Colonic mucosa (tissue), 4 donors: ENCODE measurements at places on chromosomes 1 and 21.

DNA sequence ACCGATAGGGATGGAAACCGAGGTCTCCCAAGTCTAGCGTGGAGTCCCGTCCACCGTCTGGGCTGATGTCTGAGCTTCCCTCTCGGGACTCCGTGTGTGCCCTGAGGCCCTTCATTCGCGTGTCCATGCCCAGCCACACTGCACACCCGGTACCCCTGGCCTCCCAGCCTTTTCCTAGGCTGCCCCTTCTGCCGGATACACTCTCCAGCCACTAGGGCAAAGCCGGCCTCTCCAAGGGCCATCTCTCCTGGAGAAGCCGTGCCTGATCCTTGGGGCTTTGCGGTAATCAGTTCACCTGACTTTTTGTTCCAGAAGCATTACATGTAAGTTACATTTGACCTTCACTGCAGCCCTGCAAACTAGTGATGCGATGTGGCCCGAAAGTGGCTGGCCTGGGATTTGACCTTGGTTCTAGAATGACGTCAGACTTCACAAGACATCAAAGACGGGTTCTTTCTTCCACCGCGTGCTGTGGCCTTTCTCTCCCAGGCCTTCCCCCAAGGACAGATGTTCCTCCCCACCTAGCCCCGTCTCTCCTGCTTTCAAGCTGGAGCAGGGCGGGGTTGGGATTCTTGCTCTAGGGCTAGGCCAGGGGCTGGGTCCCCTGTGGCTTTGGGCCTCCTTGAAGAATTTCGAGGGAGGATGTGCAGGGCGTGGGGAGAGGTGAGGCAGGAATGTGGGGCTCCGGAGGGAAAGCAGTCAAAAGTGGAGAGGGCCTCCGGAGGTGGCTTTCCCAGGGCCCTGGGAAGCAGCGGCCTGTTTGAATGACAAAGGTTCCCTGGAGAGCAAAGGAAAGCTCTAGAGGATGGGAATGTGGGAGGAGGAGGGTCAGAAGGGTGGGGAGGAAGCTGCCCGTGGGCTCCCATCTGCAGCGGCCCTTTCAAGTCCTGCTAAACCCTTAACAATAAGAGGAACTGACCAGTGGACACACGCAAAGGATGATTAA, 49.7 kb upstream of the SLC2A1 start:
- no peak overlapping the region for H3K4me3 ChIP-seq
- no peak overlapping the region for H3K27ac ChIP-seq
- no peak for DNase-seq
- H3K27me3 ChIP-seq, result peaks cover 7% of the 10 kb centered on the region
- no peaks in the 10 kb centered on the region for H3K4me1 ChIP-seq

DNA sequence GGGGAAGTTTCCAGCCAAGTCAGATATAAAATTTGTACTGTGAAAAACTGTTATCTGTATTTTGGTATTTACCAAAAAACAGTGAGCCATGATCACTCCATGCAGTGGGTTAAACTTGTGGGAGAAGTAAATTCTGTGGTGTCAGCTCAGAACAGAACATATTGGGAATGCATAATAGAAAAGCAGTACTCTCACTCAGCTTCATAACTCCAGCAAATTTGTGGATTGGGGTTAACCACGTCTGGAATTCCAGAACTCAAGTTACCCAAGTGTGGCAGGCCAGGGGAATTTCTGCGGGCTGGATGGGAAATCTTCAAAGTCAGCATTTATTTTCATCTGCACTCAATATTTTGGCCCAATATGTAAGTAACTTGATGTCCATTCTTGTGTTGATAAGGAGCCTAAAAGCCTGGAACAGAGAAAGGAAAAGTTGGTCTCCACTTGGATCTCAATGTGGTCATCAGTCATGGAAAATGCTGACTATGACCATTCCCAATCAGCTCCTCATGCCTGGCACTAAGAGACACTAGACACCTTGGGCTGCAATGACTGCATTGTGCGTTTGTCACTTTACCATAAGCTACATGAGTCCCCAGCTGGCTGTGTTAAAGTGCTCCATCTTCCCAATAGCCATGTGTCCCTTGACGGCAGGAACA, 39.1 kb upstream of the ENAH start:
- no peaks in the 10 kb centered on the region for H3K27me3 ChIP-seq
- DNase-seq, result no peak
- no peaks in the 10 kb centered on the region for H3K36me3 ChIP-seq
- H3K4me1 ChIP-seq, result no peaks in the 10 kb centered on the region
- H3K27ac ChIP-seq, result no peak overlapping the region

DNA sequence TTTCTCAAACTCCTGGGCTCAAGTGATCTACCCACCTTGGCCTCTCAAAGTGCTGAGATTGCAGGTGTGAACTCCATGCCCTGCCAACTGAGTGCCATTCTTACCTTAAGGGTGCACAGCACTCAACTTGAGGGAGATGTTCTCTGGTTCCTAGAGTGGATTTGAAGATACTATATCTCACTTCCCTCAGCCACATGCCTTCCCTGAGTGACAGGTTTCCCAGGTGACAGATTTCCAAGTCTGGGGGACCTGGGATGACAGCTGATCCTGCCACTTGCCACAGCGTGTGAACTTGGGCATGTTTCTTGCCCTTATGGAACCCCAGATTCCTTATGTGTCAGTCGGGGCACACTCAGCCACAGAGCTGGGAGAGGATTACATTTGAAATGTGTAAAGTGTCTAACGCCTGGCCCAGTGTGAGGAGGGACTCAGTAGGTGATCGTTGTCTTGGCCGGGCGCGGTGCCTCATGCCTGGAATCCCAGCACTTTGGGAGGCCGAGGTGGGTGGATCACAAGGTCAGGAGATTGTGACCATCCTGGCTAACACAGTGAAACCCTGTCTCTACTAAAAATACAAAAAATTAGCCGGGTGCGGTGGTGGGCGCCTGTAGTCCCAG, 29.6 kb upstream of the BTG2 start:
- H3K36me3 ChIP-seq, result no peaks in the 10 kb centered on the region
- H3K4me1 ChIP-seq, result peaks cover 3% of the 10 kb centered on the region
- DNase-seq, result no peak
- H3K27me3 ChIP-seq, result no peaks in the 10 kb centered on the region
- no peak overlapping the region for H3K27ac ChIP-seq

- no peak overlapping the region for H3K4me3 ChIP-seq
- no peaks in the 10 kb centered on the region for H3K4me1 ChIP-seq
- no peaks in the 10 kb centered on the region for H3K36me3 ChIP-seq
- no peaks in the 10 kb centered on the region for H3K27me3 ChIP-seq
Observed at GRCh38 chr1:108043707-108044106, 78.7 kb upstream of the VAV3 start.

- H3K27me3 ChIP-seq, result no peaks in the 10 kb centered on the region
- H3K27ac ChIP-seq, result no peak overlapping the region
- no peak overlapping the region for H3K4me3 ChIP-seq
- no peak for DNase-seq
Observed at GRCh38 chr1:199135901-199136300, 497.1 kb downstream of the PTPRC start.

GRCh38 chr1:201912832-201913231, 24.1 kb downstream of the SHISA4 start:
- no peak overlapping the region for H3K4me3 ChIP-seq
- H3K27me3 ChIP-seq, result no peaks in the 10 kb centered on the region
- no peaks in the 10 kb centered on the region for H3K36me3 ChIP-seq
- H3K4me1 ChIP-seq, result no peaks in the 10 kb centered on the region

DNA sequence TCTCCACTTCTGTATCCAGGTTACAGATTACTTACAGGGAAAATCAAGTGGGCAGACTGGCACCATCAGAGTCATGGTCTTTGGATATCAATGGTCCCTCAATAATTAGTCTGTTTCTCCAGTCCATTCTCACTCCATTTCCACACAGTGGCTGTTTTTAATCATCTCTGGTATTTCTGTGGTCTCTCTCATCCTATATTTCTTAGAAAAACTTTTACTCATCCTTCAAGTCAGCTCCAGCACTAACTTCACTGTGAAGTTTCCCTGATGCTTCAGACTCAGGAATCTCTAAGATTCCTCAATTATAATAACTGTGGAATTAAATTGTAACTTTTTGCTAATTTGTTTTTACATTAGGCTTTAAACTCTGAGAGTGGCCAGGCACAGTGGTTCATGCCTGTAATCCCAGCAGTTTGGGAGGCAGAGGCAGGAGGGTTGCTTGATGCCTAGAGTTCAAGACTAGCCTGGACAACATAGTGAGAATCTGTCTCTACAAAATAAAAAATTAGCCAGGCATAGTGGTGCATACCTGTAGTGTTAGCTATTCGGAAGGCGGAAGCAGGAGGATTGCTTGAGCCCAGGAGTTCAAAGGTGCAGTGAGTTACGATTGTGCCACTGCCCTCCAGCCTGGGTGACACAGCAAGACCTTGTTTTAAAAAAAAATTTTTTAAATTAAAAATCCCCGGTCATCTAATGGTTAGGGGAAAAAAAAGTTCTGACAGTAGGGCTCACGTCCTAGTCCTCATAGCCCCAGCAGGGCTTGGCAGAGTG, 10.6 kb downstream of the CD160 start:
- H3K4me3 ChIP-seq, result no peak overlapping the region
- H3K4me1 ChIP-seq, result no peaks in the 10 kb centered on the region
- H3K27me3 ChIP-seq, result no peaks in the 10 kb centered on the region
- DNase-seq, result no peak
- H3K27ac ChIP-seq, result no peak overlapping the region

DNA sequence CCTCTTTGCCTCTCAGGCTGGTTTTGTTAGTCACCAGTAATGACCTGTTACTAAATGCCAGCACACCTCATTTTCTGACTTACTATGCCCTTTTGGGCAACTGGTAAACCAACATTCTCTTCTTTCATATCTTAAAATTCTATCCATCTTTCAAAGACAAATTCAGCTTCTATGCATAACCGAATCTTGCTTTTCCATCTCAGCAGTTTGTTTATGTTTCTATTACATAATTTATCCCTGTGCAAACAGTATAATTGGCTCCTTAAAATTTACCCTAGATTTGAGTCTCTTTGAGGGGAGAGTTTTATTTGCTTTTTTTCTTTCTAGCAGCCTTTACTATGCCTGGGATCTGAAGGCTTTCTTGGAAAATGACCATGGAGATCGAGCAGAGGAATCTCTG, 58.5 kb upstream of the SIPA1L2 start:
- H3K36me3 ChIP-seq, result no peaks in the 10 kb centered on the region
- H3K27ac ChIP-seq, result no peak overlapping the region
- H3K27me3 ChIP-seq, result no peaks in the 10 kb centered on the region

- no peak overlapping the region for H3K4me3 ChIP-seq
- no peaks in the 10 kb centered on the region for H3K27me3 ChIP-seq
- H3K4me1 ChIP-seq, result no peaks in the 10 kb centered on the region
- no peak for DNase-seq
Observed at GRCh38 chr1:110696818-110697217, 22.1 kb upstream of the KCNA3 start.
